ENCODE measurements at places on chromosomes 4 and X. TPM values are rescaled to one million over a fixed set of nuclear protein-coding genes. Genes with fewer than 3 reads are reported as not detected.

Gene CLCN4
- total RNA-seq = 2.6 TPM

Gene TEX11
- not detected for total RNA-seq

Gene ATG4A
- total RNA-seq = 12.7 TPM

Gene BMP3
- total RNA-seq = not detected

GRCh38 chr4:13903901-13904300 lies 276.4 kb upstream of the BOD1L1 start:
- no peak for DNase-seq

DNA sequence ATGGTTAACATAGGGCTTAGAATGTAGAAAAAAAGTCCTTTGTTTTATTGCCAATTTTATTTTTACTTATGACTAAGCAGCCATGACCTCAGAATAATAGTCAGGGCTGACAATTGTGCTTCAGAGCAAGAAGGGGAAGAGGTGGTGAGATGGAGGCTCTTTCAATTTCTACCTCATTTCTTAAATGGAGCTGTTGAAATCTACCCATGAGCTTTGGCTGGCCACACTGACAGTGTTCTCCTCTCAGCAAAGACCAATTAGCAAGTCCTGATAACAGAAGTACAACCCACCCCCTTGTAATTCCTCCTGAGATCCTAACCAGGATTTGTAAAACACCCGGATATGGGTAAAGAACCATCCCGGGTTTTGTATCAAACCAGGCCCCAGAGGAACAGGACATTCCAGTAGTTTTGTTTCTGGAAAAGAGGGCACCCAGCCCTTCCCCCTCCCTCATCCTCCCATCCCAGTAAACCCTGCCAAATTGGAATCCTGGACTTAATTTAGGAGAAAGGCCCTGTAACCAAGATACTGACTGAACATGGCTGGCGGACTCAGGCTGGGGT lies at the start of gene HEPH:
HEPH (plus strand) TSS at position 399 of the 563 bp plus-strand sequence. CDS start 6,324 bp downstream, outside the sequence.
- DNase-seq = peak; percentile 1

- no peak for DNase-seq
Observed at GRCh38 chr4:107791902-107792301, 32.8 kb upstream of the SGMS2 start.

- no peak for DNase-seq
Observed at GRCh38 chrX:9090766-9091165, 56.8 kb upstream of the FAM9B start.

DNA sequence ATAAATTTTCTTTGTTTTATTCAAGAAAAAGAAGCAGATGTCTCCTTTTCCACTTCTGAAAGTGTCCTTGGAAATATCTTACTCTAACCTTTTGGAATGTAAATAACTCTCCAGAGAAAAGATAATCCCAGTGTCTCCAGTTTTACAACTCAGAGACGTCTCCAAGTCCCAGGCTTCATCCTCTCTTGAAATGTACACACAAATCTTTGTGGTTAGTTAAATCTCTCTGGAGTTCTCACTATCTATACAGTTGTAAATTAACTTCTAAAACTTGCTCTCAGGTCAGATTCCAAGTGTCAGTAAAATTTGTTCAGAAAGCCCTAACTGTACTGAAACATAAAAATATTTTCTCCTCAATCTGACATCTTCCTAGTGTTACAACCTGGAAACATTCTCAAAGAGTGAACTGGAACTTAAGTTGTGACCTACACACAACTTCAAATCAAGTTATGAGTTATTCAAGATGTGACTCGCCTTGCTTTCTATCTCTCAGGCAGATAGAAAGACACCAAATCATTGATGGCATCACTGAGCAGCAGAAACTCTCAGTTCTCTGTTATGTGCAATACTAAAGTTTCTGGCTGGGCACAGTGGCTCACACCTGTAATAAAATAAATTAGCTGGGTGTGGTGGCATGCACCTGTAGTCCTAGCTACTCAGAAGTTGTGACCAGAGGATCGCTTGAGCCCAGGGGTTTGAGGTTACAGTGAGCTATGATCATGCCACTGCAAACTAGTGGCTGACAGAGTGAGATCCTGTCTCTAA lies 284.2 kb downstream of the RCHY1 start:
- DNase-seq = no peak

DNA sequence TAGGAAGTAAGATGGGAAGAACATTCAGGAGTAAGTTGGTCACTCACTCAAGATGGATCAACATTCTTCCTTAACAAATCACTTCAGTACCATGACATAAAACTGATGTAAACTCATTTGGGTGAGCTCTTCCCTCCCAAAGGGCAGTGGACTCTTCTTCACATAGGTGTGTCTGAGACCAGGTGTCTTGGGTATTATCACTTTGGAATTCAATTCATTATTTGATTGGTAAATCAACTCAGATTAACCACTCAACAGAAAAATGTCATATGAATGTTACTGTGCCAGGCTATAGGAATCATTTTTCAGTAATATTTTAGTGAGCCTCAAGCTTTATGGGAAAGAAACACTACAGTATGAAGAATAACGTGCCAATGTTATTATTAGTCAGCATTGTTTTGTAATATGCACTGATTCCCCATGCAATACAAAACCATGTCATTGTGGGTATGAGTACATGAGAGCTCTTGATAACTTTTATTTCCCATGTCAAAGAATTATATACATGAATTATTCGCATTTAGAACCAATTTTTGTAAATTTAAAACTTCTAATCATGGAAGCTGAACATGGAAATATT lies 58.6 kb upstream of the ETNPPL start:
- no peak for DNase-seq

- DNase-seq = no peak
Observed at GRCh38 chr4:1021386-1022050, 10.1 kb downstream of the FGFRL1 start.

- DNase-seq = peak; percentile 14
Observed at GRCh38 chr4:15414551-15415091, 13.2 kb upstream of the C1QTNF7 start.

GRCh38 chr4:53196882-53197771 lies 168.7 kb downstream of the SCFD2 start:
- DNase-seq = peak; percentile 73

DNA sequence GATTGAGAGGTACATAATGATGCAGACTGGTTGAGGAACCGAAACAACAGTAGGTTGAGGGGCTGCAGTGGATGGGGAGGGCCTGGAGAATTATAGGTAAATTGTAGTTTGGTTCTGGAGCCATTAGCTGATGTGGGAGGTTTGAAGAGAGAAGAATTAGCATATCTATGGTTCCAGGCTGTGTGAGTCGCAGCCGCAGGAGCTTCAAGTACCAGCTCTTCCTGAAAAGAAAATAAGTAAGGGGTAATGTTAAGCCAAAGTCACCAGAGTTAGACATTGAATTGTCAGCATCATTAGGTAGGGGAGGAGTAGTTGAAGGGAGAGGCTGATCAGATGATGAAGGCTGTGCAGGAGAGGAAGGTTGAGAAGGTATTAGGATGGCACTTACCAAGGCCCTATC lies 29.5 kb downstream of the PF4 start:
- no peak for DNase-seq

DNA sequence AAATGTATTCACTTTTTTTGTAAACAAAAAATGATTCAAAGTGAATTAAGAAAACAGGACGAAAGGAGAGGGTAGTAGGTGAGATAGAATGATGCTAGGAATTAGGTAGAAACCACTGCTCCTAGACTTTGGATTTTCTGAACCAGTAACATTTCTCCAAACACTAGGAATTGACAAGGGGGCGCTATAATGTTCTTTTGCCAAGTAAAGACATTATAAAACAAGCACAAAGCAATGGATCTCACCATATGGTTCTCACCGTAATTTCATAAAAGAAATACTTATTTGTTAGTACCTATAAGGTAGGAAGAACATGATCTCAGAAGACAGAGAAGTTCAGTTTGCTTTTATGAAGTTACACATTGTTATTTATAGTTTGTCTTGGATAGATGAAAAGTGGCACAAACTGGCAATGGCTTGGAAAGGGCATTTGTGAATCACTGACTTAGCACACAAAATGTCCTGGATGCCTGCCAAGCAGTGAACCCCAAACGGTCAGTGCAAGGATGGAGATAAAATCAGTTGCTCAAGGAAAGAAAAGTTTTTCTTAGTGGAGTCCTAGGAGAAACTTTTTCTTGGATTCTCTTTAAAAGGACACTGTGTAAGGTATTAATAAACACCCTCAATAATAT lies 8.1 kb upstream of the TBC1D1 start:
- DNase-seq = no peak

DNA sequence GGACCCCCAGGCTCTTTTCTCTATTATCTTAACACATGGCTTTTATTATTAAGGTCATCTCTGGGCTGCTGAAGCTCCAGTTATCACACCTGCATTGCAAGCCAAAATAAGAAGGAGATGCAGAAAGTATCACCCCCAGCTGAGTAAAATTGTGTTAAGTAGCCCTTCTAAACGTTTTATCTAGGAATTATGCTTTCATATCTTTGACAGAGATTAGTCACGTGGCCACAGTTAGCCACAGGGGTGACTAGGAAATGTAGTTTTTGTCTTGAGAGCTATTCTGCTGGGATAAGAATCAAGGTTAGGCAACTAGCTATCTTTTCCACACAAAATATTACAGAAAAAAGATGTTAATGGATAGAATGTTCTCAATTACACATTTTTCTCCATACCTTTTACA lies 102.1 kb downstream of the ANXA3 start:
- no peak for DNase-seq
